Neural cell (in vitro differentiated cells): ENCODE measurements at places on chromosomes 11 and 22. TPM values are rescaled to one million over a fixed set of nuclear protein-coding genes. Genes with fewer than 3 reads are reported as not detected.

PACSIN3 gene
- polyA plus RNA-seq, result not detected in 2 replicates

OR52N4 gene
- polyA plus RNA-seq, result not detected in 2 replicates

ACCS gene
- polyA plus RNA-seq, result not detected in 2 replicates

CASP5 gene
- polyA plus RNA-seq, result not detected in 2 replicates

TMEM258 gene
- polyA plus RNA-seq, result 134 and 141 TPM in 2 replicates

WT1 gene
- not detected in 2 replicates for polyA plus RNA-seq

SLC22A9 gene
- polyA plus RNA-seq, result not detected in 2 replicates

KCNJ1 gene
- 0.22 and 0.40 TPM in 2 replicates for polyA plus RNA-seq

MTFP1 gene
- polyA plus RNA-seq, result 3.2 and 8.1 TPM in 2 replicates

PANX1 gene
- 48.0 and 58.8 TPM in 2 replicates for polyA plus RNA-seq

OR5M3 gene
- polyA plus RNA-seq, result not detected in 2 replicates

SLC6A5 gene
- not detected in 2 replicates for polyA plus RNA-seq

IGSF9B gene
- 2.3 and 4.8 TPM in 2 replicates for polyA plus RNA-seq

RAG1 gene
- polyA plus RNA-seq, result 0.12 and 0.16 TPM in 2 replicates

SPON1 gene
- polyA plus RNA-seq, result 0.66 and 0.74 TPM in 2 replicates

FGF19 gene
- 4.6 and 6.2 TPM in 2 replicates for polyA plus RNA-seq

LMNTD2 gene
- 0.61 and 3.0 TPM in 2 replicates for polyA plus RNA-seq

APOBEC3C gene
- not detected in 2 replicates for polyA plus RNA-seq

WNT11 gene
- polyA plus RNA-seq, result 1.4 and 2.3 TPM in 2 replicates

CHADL gene
- polyA plus RNA-seq, result 0.22 TPM in 1 of 2 replicates, not detected in the other

KCNK4 gene
- polyA plus RNA-seq, result 0.60 and 1.0 TPM in 2 replicates

MAPK8IP2 gene
- polyA plus RNA-seq, result 48.0 and 54.5 TPM in 2 replicates

PHLDA2 gene
- not detected in 2 replicates for polyA plus RNA-seq

RCOR2 gene
- polyA plus RNA-seq, result 41.5 and 51.0 TPM in 2 replicates

APOL2 gene
- polyA plus RNA-seq, result not detected in 2 replicates

MRPL21 gene
- polyA plus RNA-seq, result 137 and 139 TPM in 2 replicates

MGAT3 gene
- polyA plus RNA-seq, result 29.1 and 36.2 TPM in 2 replicates

LRRC10B gene
- 12.4 and 14.6 TPM in 2 replicates for polyA plus RNA-seq

A4GALT gene
- polyA plus RNA-seq, result not detected in 2 replicates

SIDT2 gene
- polyA plus RNA-seq, result 11.1 and 11.8 TPM in 2 replicates
